ENCODE measurements at places on chromosomes 3 and 15. TPM values are rescaled to one million over a fixed set of nuclear protein-coding genes. Genes with fewer than 3 reads are reported as not detected.

PDCD7 gene
- 41.9 TPM for total RNA-seq

CCDC33 gene
- not detected for total RNA-seq

STRIT1 gene
- not detected for total RNA-seq

ALS2CL gene
- 0.16 TPM for total RNA-seq

TRPM1 gene
- not detected for total RNA-seq

TMC3 gene
- under 0.01 TPM for total RNA-seq

RTP3 gene
- not detected for total RNA-seq

TRAK1 gene
- total RNA-seq: 51.6 TPM

DNA sequence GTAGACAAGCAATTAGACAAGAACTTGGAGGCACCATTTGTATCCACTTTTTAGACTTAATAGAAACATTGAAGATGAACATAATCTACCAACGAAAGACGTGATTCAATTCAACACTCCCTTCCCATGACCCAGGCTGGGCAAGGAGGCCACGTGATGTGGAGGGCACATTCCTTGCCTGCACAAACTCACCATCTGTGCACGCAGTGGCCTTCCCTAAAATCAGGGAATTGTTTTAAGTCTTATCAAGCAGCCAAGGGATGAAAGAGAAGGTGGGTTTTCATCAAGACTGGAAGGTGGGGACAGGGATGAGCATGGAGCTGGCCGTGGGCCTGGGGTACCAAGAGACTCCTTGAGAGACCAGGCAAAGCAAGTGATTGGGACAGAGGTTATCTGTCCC lies 13.5 kb downstream of the STARD5 start:
- no peak for DNase-seq

DNA sequence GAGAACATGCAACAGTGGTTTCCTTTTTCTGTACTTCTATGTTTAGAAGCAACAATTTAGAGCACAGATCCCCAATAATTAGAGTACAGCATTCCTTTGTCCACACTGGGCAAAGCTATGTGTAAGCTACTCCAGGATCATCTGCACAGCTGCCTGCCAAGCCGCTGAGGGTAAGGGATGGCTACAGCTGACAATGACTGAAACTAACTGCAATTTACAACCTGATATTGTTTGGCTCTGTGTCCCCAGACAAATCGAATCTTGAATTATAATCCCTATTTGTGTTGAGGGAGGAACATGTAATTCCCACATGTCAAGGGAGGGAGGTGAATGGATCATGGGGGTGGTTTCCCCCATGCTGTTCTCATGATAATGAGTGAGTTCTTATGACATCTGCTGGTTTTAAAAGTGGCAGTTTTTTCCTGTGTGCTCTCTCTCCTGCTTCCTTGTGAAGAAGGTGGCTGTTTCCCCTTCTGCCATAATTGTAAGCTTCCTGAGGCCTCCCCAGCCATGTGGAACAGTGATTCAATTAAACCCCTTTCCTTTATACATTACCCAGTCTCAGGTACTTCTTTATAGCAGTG lies 54.8 kb upstream of the TNFSF10 start:
- DNase-seq: no peak

DNA sequence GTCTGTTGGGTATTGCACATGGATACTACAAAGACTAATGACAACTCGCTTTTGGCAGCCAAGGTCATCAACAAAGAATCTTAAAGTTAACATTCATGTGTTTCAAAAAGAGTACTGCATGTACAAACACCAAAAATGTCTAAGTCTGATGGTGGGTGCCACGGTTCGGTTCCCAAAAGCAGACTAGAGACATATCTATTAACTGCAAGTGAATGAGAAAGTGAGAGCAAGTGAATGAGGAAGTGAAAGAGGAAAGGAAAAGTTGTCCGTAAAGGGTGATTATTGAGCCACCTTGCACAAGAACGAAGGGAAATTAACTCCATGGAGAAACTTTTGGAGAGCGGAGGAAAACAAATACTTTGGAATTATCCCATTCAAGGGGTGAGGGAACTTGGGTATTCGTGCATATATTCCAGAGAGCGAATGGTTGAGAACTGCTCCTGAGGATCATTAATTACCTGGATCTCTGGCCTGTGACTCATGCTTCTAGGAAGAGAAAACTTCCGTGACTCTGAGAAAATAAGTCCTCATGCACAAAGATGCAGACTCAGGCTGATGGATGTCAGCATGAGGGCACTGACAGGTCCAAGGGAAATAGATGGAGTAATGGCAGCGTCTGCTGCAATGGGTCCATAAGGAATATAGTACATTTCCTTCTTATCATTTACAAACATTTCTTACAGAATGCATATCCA lies 336.5 kb upstream of the TGFBR2 start:
- DNase-seq: no peak

GRCh38 chr3:95037097-95037496 lies 974.2 kb downstream of the NSUN3 start:
- no peak for DNase-seq

DNA sequence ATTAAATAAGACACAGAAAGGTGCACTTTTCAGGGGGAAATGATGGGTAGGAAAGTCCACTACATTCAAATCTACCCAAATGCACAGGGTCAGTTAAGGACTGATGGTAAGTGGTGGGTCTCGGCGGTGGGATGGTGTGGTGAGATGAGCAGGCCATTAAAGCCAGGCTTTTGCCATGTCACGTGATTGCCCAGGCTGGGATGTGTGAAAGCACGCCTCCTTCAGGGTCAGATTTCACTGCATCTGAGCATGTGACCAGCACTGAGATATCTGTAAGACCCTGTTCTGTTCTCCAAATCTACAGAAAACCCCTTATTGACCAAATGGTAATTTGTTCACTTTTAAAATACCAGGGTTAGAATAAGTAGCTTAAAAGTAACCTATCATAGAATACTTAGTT lies 301.5 kb downstream of the MEX3B start:
- DNase-seq: no peak

GRCh38 chr3:173253471-173253870 lies 112.4 kb upstream of the SPATA16 start:
- no peak for DNase-seq

DNA sequence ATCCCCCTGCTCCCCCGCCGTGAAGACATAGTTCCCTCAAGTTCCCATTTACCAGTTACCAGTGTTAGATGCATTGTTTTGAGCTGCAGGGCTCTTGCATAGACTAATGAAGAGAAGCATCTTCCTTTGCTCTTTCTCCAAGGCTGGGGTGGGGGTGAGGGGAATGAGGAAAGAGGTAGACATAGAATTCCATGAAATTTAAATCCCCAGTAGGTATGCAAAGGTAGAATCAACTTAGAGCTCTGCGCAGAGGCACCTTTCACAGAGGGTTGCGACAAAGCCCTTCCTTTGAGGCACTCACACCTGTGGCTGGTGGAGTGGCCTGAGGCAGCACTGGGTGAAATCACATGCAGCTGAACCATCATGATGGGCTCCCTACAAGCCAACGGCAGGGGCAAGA lies 101.3 kb downstream of the WDR76 start:
- DNase-seq: no peak

GRCh38 chr15:85475711-85476110 lies 95.3 kb downstream of the AKAP13 start:
- no peak for DNase-seq

GRCh38 chr3:126508564-126508964 lies 9.0 kb downstream of the UROC1 start:
- DNase-seq: peak; percentile 41

DNA sequence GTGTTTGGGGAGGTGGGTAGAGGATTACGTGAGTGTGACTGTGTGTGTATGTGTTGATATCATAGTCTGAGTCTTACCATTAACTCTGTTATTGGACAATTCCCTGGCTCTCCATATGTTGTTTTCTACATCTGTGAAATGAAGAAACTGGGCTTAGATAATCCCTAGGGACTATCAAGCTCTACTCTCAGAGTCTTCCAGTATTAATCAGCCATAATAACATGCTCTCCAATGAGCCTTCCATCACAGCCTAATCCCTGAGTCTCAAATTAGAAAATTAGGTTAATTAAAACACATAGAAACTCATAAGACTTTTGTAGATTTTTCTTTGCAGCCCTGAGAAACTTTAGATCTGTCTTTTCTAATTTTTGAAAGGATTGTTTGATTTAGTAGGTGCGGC lies 404.2 kb upstream of the RARB start:
- DNase-seq: no peak

- no peak for DNase-seq
Observed at GRCh38 chr15:53305554-53305953, 453.9 kb downstream of the WDR72 start.

DNA sequence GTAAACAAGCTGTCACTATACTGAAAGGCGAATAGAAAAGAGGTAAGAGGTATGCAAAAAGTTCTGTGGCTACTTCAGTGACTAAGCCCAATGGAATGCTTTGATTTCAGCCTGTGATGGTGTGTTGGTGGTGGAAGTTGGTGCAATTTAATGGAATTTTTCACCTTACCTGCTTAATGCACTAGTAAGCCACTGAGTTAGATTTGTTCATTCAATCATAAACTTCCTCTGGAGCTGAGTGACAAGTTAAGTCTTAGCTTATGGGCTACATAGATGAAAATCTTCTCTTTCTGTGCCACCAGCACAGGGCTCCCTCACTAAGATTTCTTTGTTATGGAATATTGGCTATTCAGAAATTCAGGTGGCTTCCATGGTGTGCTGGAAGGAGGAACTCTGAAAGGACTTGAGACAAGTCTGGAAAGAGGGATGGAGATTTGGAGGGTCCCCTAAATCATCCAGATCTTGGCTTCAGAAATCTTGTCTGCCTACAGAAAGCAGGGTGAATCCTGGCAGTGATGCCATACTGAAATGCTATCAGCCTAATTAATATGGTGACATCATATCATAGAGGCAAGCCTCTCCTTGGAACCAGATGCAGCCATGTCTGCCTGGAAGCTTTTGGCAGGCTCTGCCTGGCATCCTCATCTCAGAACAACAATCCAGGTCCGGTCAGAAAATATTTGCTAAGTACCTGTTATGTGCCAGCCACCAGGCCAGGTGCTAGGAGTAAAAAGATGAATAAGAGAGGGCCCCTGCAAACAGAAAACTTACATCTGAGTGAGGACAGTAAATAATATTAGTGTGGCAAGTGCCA lies 8.1 kb upstream of the GAP43 start:
- DNase-seq: peak; percentile 25

- peak; percentile 74 for DNase-seq
Observed at GRCh38 chr15:51403072-51403878, 61.8 kb downstream of the GLDN start.

GRCh38 chr3:53160660-53161449 lies at the start of gene PRKCD:
Gene PRKCD (plus strand): TSS chr3:53161209. CDS start chr3:53178423, 17,214 bp downstream.
- DNase-seq: peak; percentile 90

- no peak for DNase-seq
Observed at GRCh38 chr3:100656945-100657344, 47.5 kb downstream of the ADGRG7 start.

GRCh38 chr3:40379674-40380306 lies 7.2 kb upstream of the ENTPD3 start:
- DNase-seq: no peak

DNA sequence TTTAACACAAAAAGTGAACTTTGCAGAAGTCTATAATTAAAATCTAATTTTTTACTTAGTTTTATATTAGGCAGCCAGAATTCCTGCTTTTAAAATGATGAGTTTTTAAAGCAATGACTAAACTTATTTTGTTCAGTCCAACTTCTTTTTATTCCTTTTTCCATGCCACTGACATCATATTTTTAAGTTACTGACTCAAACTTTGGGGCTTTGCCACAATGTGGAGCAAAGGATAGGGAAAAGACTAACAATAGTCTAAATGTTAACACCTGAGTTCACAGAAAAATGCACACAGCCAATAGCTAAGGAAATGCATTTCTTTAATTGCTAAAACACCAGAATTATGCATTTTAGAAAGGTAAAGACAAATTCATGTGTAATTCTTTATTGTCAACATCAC lies 647.6 kb upstream of the DPPA4 start:
- DNase-seq: peak; percentile 6

GRCh38 chr3:152109038-152109437 lies 159.7 kb upstream of the MBNL1 start:
- DNase-seq: no peak

- DNase-seq: no peak
Observed at GRCh38 chr3:53939813-53940212, 48.2 kb upstream of the SELENOK start.

DNA sequence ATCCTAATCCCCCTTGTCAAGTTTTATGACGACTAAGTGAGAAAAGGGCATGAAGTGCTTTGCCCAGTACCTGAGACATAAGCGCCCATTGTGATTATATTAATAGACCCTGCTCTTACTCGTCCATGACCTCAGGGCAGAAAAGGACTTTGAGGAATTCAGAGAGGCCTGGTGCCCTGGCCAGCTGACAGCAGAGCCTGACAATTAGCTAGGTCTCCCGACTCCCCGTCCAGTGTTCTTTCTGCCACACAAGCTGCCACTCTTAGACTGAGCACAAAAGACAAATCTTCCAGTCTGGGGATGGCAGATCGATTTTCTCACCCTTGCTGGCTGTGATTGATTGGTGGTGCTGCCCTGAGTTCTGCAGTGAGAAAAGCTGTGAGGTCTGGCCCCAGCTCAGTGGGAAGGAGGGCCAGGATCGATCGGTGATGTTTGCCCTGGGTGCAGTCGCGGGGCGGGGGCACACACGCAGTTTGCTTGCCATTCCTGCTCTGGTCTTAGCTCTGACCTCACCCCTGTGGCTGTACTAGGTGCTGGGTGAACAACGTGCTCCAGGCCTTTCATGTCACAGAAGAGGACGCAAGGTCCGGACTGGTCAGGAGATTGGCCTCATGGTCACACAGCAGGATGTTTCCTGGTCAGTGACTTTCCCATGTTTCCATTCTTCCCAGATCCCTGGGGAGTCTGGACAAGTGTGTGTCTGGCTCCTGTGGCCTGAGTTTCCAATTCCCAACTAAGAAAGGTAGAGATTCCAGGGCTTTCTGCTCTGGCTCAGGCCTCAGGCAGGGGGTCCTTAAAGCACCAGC lies 67.4 kb upstream of the TLE3 start:
- no peak for DNase-seq

GRCh38 chr3:37477711-37478487 lies 303.5 kb upstream of the LRRFIP2 start:
- no peak for DNase-seq

DNA sequence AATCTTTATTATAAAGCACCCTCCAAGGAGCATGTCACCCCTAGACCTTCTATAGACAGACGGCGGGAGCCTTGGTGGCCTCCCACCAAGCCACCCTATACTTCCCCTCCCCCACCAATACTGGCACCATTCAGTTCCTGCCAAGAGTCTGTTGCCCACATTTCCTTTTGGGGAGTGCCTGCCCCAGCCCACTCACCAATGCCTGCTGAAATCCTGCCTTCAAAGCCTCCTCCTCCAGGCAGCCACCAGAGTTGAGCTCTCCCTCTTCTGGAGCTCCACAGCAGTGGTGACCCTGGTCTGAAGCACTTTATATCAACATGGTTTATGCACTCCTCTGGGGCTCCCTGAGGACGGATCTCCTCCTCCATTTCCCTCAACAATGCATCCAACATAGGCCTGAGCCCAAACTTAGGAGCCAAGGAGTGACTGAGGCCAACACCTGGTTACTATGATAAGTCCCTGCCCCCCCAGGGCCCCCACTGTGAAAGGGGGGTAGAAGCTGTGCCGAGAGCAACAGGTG lies 8.8 kb downstream of the CCDC33 start:
- DNase-seq: no peak

DNA sequence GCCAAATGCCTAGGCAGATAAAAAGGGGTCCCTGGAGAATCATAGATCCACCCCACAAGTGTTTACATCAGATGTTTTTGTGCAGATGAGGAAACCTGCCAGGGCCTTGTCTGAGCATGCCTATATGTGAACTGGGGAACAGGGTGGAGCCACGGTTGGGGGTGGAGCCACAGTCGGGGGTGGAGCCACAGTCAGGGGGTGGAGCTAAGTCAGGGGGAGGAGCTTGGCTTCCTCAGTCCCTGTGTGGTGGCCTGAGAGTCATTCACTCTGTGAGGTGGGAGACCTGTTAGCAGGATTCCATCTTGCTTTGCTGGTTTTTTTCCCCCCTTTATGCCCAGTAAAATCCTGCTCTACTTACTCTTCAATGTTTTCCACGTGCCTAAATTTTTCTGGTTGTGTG lies 57.8 kb upstream of the TGFBR2 start:
- no peak for DNase-seq

Data from fibroblast of the aortic adventitia (primary cell).